ENCODE measurements at places on chromosomes 12 and 14. TPM values are rescaled to one million over a fixed set of nuclear protein-coding genes. Genes with fewer than 3 reads are reported as not detected.

DNA sequence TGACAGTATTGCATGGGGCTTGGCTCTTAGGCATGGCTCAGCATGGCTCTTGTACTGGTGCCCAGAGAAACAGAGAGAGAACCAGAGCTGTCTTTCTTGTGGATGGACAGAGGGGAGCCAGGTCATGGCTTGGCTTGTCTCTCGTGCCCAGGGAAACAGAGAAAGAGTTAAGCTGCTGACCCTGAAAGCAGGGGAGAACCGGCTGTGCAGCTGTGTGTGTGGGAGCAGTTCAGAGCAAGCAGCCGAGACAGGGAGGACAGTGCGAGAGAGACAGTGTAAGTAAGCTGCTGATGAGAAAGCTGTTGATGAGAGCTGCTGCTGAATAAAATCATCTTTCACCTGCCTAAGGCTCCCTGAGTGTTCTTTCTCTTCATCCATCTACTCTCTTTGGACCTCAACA is 61.3 kb upstream of the DDHD1 start:
- H3K27me3 ChIP-seq = no peaks in the 10 kb centered on the region
- no peaks in the 10 kb centered on the region for H3K36me3 ChIP-seq
- H3K27ac ChIP-seq = no peak overlapping the region
- no peak overlapping the region for H3K4me3 ChIP-seq
- H3K4me1 ChIP-seq = no peaks in the 10 kb centered on the region
- DNase-seq = no peak

DNA sequence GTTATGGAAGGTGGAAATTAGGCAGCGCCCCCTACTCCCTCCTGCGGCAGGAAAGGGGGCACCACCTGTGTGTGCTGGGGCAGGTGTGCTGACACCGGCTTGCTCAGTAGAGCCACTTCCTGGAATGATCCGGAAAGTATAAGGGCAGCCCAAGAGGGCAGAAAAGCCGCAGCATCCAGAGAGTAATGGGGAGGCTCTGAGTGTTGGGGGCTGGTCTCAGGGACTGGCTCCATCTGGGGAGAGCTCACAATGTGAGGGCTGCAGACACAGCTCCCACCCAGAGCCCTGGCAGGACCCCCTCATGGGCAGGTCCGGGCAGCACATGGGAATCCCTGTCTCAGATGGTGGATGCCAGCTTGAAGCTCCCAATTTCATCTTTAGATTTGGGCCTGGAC is 187.6 kb upstream of the C14orf180 start:
- peaks cover 16% of the 10 kb centered on the region for H3K27me3 ChIP-seq
- DNase-seq = peak; percentile 52
- H3K4me3 ChIP-seq = no peak overlapping the region
- no peak overlapping the region for H3K27ac ChIP-seq
- no peaks in the 10 kb centered on the region for H3K36me3 ChIP-seq

- DNase-seq = no peak
- H3K27ac ChIP-seq = peak overlapping the region; percentile 84
- H3K27me3 ChIP-seq = no peaks in the 10 kb centered on the region
- no peaks in the 10 kb centered on the region for H3K36me3 ChIP-seq
Measured at GRCh38 chr12:63917864-63918799, 73.6 kb downstream of the SRGAP1 start.

The PMEL gene
- 136 TPM for total RNA-seq

The SLC17A8 gene
- total RNA-seq = 2.6 TPM

The SERPINA1 gene
- total RNA-seq = 313 TPM

The AKAP3 gene
- 7.6 TPM for total RNA-seq

DNA sequence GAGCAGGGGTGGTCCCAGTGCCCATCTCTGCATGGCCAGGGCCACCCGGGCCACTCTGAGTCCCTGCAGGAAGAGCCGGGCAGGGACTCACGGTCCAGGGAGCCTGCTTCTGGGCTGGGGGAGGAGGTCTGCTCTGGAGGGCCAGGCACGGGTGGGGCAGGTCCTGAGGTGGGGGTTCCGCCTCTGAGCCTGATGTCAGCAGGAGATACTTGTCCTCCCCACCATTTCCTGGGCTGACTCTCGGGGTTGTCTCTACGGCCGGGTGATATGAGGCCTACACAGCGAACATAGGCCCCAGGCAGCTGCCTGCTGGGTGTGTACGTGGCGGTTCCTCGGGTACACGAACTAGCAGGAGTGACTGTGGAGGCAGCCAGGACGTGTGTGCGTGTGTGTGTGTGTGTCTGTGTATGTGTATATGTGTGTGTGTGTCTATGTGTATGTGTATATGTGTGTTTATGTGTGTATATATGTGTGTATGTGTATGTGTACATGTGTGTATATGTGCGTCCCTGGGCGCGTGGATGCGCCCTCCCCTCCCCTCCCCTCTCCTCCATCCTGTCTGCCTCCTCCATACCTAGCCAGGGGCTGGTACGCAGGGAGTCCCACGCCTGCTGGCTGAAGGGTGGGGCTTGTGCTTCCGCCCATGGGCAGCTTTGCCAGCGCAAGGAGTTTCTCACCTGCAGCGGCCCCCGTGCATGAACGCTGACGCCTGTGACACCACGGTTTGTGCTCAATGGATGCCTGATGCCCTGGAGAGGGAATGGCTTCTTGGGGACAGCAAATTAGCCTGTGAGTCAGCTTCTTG is 30.4 kb upstream of the TRAF3 start:
- H3K27me3 ChIP-seq = no peaks in the 10 kb centered on the region
- no peak overlapping the region for H3K4me3 ChIP-seq
- DNase-seq = no peak

GRCh38 chr12:128076188-128076587 is 190.8 kb upstream of the TMEM132C start:
- H3K27ac ChIP-seq = no peak overlapping the region
- peaks cover 6% of the 10 kb centered on the region for H3K27me3 ChIP-seq
- no peak overlapping the region for H3K4me3 ChIP-seq
- H3K36me3 ChIP-seq = no peaks in the 10 kb centered on the region
- DNase-seq = no peak

Data from type B pancreatic cell (in vitro differentiated cells).